ENCODE measurements at places on chromosomes 11 and 22.

- no peak for DNase-seq
Observed at GRCh38 chr11:71064702-71065515, 187.5 kb downstream of the SHANK2 start.

- no peak for DNase-seq
Observed at GRCh38 chr11:44742508-44743246, 15.9 kb downstream of the TSPAN18 start.

DNA sequence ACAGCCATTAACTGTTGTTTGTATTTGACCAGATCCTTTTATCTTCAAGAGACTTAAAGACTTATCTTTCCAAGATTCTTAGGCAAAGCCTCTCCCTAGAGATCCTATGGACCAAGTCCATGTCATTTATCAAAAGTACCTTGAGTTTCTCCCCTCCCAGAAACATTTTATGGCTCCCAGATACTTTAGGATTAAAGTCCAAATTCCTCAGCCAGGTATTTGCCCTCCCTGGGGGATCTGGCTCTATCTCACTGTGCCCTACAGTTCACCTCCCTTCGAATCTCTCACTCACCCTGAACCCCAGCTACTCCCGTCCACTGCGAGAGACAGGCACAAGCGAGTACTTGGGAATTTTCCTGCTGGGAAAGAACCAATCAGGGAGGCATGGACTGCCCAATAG lies 11.9 kb downstream of the MS4A8 start:
- DNase-seq: no peak

DNA sequence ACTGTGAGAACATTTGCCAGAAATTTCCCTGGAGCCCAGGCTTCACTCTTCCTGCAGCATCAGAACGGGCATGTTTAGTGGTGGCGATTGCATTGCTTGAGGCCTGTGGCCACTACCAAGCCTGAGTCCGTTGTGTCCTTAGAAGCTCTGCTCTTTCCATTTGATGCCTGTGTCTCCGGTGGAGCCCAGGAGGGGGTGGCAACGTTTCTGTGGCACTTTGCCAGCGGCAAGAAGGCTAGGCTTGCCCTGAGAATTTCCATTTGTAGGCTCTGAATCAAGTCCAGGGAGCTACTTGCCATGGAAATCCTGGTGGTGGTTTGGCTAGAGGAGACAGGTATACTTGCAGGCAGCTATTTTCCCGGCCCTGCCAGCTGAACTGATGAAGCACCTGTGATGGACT lies 47.1 kb downstream of the ADAMTS8 start:
- no peak for DNase-seq

GRCh38 chr11:122230385-122230755 lies 114.4 kb upstream of the BLID start:
- DNase-seq: no peak

DNA sequence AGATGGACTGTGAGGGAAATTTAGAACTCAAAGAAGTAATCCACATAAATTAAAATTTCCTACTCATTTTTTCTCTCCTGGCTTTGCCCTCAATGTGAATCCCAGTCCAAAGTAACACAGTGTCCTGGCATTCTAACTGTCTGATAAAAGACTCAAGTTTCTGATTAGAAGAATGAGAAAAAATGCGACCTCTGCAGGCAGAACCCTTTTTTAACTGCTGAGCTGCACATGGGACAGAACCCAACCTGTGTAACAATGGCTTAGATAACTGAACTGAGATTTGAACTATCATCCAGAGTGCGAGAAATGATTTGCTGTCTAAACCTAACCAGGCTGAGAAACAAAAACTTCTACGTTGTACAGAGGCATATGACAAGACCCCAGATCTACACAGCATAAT lies 385.6 kb upstream of the LRRC4C start:
- no peak for DNase-seq

DNA sequence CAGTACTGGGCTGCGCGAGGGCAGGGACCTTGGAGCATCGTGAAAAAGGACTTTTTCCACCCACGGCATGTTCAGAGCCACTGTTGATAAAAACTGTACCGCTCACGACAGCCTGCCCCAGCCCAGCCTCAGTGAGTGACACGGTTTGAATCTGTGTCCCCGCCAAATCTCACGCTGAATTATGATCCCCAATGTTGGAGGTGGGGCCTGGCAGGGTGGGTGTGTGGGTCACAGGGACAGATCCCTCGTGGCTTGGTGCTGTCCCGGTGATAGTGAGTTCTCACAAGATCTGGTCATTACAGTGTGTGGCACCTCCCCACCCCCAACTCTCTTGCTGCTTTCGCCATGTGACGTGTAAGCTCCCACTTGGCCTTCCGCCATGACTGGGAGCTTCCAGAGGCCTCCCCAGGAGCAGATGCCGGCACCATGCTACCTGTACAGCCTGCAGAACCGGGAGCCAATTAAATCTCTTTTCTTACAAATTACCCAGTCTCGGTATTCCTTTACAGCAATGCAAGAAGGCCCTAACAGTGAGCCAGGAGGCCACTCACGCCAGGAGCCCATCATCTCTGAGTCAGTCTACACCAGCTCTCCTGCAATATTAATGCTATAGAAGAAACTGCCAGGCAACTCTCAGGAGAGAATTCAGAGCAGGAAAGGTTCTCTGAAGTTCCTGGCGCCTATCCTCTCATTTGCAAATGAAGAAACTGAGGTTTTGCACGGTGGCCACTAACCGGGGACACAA lies 1.3 kb downstream of the TOLLIP start:
- no peak for DNase-seq

DNA sequence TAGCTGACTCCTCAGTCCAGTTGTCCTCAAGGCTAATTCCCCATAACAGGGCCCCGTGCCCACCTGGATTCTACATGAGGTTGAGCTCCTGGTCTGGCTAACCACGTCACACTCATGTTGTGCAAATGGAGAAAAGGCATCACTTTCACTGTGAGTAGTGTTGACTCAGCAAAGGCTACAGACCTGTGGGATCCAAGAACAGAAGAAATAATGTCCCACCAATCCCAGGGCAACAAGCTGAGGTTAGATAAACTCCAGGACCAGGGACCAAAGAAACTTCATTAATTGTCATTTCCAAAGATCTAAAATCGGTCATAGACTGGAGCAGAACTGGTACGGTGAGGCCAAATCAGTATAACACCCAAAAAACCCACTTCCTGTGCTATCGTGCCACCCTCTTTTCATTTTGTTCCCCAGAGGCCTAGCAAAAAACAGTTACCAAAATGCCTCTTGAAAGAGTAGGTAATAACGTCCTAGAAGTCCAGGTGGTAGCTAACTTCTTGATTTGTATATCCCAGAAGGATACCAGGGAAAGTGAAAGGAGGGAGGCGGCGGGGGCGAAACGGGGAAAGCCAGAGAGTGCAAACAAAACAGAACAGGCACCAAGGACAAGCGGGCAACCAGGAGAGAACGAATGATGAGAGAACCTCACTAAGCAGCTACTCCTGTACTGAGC lies 1.4 kb downstream of the PCSK7 start:
- DNase-seq: peak; percentile 73

- no peak for DNase-seq
Observed at GRCh38 chr11:36027731-36028130, 83.9 kb downstream of the LDLRAD3 start.

- no peak for DNase-seq
Observed at GRCh38 chr11:119590651-119591351, 138.2 kb downstream of the NECTIN1 start.

- DNase-seq: no peak
Observed at GRCh38 chr22:20615021-20615420, 107.6 kb downstream of the MED15 start.

- DNase-seq: no peak
Observed at GRCh38 chr22:35740616-35741015, 22.9 kb downstream of the APOL5 start.

- no peak for DNase-seq
Observed at GRCh38 chr11:62888406-62888805, 7.7 kb downstream of the SLC3A2 start.

DNA sequence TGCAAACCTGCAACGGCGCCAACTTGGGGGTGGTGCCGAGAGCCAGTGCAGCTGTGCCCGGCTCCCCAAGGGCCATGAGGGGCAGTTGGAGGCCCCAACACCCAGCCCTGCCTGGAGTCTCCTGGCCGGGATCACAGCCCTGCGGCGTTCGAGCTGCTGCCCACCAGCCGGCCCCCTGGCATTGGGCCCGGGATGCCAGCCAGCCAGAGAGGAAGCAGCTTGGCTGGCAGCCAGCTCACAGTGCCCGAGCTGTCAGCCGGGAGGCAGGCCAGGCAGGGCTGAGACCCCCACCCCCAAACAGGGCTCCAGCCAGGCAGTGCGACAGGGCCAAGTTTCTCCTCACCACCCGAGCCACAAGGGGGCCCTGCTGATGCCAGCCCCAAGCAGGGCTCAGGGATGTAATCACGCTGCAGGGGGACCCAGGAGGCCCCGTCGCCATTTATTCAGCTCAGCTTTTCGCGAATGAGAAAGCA lies 26.0 kb upstream of the TCF20 start:
- no peak for DNase-seq

GRCh38 chr11:117816846-117817367 lies 7.6 kb downstream of the FXYD2 start:
- DNase-seq: no peak

- no peak for DNase-seq
Observed at GRCh38 chr11:127998421-127998820, 588.9 kb downstream of the ETS1 start.

GRCh38 chr11:134200688-134201087 lies 23.1 kb downstream of the NCAPD3 start:
- DNase-seq: no peak

GRCh38 chr22:36086170-36086490 lies 57.5 kb upstream of the RBFOX2 start:
- no peak for DNase-seq

GRCh38 chr11:86067009-86067850 lies 1.7 kb downstream of the PICALM start:
- no peak for DNase-seq

DNA sequence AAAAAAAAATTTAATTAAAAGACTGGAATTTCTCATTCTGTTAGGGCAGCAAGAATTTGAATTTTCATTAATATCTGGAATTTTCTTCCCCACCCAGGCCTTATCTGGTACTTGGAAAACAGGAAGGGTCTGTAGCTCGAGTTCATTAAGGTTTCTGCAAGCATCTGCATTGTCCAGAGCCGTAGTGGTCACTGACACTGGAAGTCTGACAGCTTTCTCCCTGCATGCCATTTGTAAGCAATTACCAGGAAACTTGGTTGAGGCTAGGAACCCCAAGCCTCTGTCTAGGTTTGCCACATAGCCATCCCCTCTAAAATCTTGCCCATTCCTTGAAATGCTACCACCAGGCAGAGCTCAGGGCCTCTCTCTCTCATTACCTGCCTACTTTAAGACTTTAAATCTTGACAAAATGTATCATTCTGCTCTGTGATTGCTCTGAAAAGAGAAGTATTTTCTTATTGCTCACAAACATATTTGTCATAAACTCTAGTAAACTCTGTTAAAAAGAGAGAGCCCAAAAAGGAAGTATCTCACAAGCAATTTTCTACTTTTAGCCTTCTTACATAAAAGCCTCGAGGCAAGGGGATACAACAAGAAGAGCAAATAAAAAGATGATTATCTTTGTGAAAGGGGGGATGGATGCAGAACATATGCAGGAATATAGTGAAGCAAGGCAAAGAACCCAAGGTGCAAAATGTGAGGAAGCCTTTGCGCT lies 5.5 kb upstream of the PGM2L1 start:
- DNase-seq: no peak

DNA sequence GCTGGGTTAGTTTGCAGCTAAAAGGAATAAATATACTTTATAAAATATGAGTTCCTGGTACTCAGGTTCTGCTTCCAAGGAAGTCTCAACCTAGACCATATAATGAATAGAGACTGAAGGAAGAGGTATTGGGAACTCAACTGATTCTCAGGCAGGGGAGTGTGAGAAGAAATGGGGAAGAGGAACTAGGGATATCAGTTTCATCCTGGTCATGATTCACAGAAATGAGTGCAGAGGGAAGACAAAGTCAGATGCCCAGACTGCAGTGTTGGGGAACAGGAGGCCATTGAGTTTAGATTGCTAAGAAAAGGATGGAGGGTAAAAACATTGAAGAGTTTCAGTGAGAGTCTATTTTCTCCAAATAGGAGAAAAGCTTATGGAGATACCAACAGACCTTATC lies 28.8 kb downstream of the PLAAT5 start:
- no peak for DNase-seq

GRCh38 chr11:102488208-102488607 lies 35.6 kb upstream of the TMEM123 start:
- no peak for DNase-seq

- no peak for DNase-seq
Observed at GRCh38 chr11:86040919-86041850, 27.7 kb downstream of the PICALM start.

DNA sequence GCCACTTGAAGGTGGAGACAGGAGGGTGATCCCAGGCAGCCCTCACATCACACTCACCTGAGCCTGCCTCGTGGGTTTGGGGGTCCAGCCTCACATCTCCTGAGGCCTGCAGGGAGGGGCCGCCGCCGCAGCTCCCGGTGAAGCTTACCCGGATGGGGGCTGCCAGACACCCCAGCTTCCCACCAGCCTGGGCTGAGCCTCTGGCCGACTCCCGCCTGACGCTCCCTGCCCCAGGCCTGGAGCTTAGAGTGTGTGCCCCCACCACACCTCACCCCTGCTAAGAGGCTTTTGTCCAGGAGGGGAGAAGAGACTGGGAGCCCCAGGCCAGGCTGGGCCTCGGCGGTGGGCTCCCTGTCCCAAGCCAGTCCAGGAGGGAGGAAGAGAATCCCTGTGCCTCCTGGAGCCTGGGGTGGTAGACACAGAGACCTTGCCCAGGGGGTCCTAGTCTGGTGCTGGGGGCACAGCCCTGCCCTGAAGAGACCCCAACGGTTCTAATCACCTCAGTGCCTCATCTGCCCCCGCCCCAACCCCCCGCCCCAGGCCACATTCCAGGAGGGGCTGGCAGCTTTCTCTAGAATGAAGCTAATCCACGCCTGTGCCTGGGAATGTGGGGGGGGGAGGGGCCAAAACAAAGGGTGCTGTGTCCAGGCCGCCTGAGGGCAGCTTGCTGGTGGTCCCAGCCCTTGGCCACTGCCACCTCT lies at the start of gene SLC16A8:
Gene SLC16A8, minus strand, starts transcription at position 254 of the 701 bp plus-strand sequence. CDS start 1,311 bp downstream, outside the sequence.
- no peak for DNase-seq

GRCh38 chr11:37104380-37104779 lies 506.3 kb upstream of the RAG2 start:
- DNase-seq: no peak

GRCh38 chr22:35467681-35468434 lies 67.9 kb downstream of the MCM5 start:
- no peak for DNase-seq

DNA sequence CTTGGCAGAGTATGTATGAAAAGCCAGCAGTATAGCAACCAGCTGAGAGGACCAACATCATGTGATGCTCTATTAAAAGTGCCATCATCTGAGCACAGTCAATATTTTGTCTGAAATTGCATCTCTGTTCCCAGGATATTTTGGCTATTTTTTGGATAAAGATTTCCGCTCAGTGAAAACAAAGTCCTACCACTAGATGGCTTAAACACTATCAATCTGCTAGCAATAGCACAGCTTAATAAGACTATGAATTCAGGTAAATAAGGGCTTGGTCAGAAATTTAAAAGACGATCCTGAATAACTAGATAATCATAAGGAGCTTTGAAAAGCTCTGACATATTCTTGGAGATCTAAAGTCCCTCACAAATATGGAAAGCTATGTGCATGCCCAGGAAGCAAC lies 74.4 kb downstream of the MS4A13 start:
- no peak for DNase-seq
